Pancreas (tissue), 10 donors: ENCODE measurements at places on chromosomes 6 and 20. TPM values are rescaled to one million over a fixed set of nuclear protein-coding genes. Genes with fewer than 3 reads are reported as not detected.

GABRR1 gene
- total RNA-seq = not detected

GINS1 gene
- total RNA-seq = 0.32 TPM

CD24 gene
- total RNA-seq = 453 TPM

GPX6 gene
- total RNA-seq = not detected

HLA-A gene
- total RNA-seq = 374 TPM

SERINC1 gene
- total RNA-seq = 62.2 TPM

GPLD1 gene
- total RNA-seq = 1.1 TPM

ULBP3 gene
- total RNA-seq = 0.75 TPM

SPATA25 gene
- total RNA-seq = 0.87 TPM

- H3K27me3 ChIP-seq = no peaks in the 10 kb centered on the region
- H3K4me3 ChIP-seq = no peak overlapping the region
- no peak overlapping the region for H3K27ac ChIP-seq
- H3K36me3 ChIP-seq = no peaks in the 10 kb centered on the region
These were observed 753.4 kb upstream of the ADGRB3 start for GRCh38 chr6:67881706-67882065.

DNA sequence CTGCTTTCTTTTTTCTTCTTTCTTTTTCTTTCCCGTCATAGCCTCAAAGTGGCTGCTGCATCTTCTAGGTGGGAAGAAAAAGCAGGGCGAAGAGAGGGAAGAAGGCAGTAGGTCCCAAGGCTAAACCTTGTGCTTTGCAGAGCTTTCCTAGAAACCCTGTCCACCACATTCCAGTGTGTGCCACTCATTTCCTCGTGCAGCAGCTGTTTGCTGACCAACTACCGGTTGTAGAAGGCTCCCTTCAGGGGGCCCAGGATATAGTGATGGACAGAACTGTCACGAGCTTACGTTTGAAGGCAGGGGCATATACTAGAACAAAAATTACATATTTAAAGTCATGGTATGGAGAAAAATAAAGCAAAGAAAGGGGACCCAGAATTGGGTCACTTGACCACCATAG lies 103.0 kb downstream of the SASH1 start:
- no peak for DNase-seq
- H3K4me1 ChIP-seq = no peaks in the 10 kb centered on the region
- no peaks in the 10 kb centered on the region for H3K36me3 ChIP-seq

DNA sequence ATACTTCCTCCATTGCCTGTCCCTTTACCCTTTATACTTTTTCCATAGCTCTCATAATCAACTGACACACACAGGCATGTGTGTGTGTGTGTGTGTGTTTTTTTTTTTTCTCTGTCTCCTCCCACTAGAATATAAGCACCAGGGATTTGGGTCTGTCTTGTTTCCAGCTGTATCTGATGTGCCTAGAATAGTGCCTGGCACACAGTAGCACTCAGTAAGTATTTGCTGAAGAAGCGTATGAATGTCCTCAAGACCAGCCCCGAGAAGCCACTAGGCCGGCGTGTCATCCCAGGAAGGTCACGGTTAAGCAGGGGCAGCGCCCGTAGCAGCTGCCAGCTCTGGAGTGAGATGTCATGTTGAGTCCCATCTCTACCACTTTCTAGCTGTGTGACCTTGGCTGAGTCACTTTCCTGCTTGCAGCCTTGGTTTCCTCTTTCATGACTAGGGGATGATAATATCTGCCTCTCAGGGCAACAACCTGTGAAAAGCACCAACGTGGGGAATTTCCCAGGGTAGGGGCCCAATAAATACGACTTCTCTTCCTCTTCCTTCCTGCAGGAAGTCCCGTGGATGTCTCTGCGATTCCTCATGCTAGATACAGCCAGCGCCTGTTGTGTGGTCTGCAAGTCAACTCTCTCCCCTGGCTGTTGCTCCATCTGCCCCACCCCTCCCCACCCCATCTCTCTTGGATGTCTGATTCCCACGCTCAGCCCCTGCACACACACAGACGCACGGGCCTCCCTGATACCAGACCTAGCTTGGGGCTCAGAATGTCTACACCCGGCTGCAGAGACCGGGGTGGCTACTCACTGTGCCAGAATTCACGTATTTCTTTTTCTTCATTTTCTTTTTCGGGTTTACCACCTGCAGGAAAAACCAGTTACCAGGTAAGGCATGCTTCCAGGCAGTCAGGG lies 58.1 kb downstream of the RAB44 start:
- peaks cover 3% of the 10 kb centered on the region for H3K4me1 ChIP-seq
- no peak overlapping the region for H3K4me3 ChIP-seq
- H3K27me3 ChIP-seq = no peaks in the 10 kb centered on the region
- no peak for DNase-seq
- H3K27ac ChIP-seq = no peak overlapping the region

DNA sequence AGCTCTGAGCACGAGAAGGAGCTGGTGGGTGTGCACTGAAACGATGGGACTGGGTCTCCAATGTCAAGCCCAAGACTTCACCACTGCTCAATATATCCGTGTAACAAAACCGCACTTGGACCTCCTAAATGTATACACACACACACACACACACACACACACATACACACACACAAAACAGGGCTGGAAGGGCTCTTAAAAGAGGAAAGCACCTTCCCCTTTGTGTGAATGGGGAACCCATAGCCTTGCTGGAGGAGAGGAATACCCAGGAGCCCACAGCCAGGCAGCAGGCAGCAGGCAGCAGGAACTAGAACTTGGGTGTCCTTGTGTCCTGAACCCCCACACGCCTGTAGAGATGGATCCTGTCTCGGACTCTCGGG lies 29.8 kb downstream of the TGM2 start:
- H3K4me3 ChIP-seq = no peak overlapping the region
- no peaks in the 10 kb centered on the region for H3K4me1 ChIP-seq
- H3K36me3 ChIP-seq = no peaks in the 10 kb centered on the region
- DNase-seq = no peak
- no peaks in the 10 kb centered on the region for H3K27me3 ChIP-seq
- no peak overlapping the region for H3K27ac ChIP-seq

DNA sequence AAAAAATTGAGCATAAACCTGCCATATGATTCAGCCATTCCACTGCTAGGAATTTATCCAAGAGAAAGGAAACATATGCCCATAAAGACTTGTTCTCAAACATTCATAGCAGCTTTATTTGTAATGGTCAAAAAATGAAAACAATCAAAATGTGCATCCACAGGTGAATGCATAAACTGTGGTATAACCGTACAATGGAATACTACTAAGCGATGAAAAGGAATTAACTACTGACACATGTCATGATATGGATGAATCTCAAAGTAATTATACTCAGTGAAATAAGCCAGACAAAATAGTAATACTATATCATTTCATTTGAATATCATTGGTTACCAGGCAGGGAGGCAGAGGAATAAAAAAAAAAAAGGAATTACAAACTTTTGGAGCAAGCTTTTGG lies 25.8 kb upstream of the BRPF3 start:
- H3K4me3 ChIP-seq = no peak overlapping the region
- H3K27ac ChIP-seq = no peak overlapping the region
- H3K36me3 ChIP-seq = no peaks in the 10 kb centered on the region
- DNase-seq = no peak

DNA sequence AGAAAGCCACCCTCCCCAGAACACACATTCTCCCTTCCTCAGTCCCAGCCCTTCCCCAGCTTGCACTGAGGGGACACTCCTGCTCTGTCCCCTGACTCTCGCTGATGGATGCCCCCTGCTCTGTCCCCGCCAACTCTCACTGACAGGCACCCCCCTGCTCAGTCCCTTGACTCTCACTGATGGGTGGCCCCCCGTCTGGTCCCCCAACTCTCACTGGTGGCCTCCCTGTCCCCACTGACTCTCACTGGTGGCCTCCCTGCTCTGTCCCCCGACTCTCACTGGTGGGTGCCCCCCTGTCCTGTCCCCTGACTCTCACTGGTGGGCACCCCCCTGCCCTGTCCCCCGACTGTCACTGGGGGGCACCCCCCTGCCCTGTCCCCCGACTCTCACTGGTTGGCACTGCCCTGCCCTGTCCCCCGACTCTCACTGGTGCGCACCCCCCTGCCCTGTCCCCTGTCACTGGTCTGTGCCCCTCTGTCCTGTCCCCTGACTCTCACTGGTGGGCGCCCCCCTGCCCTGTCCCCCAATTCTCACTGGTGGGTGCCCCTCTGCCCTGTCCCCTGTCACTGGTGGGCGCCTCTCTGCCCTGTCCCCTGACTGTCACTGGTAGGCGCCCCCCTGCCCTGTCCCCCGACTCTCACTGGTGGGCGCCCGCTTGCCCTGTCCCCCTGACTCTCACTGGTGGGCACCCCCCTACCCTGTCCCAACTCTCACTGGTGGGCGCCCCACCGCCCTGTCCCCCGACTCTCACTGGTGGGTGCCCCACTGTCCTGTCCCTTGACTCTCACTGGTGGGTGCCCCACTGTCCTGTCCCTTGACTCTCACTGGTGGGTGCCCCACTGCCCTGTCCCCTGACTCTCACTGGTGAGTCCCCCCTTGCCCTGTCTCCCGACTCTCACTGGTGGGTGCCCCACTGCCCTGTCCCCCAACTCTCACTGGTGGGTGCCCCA lies 60.9 kb downstream of the GINS1 start:
- H3K4me3 ChIP-seq = no peak overlapping the region
- H3K4me1 ChIP-seq = no peaks in the 10 kb centered on the region
- no peak for DNase-seq
- no peaks in the 10 kb centered on the region for H3K36me3 ChIP-seq
- no peak overlapping the region for H3K27ac ChIP-seq

GRCh38 chr6:41503827-41504465 lies 42.2 kb upstream of the FOXP4 start:
- peak overlapping the region; percentile 45 for H3K4me3 ChIP-seq
- no peak for DNase-seq
- H3K27me3 ChIP-seq = no peaks in the 10 kb centered on the region
- H3K36me3 ChIP-seq = no peaks in the 10 kb centered on the region
- H3K4me1 ChIP-seq = peaks cover 22% of the 10 kb centered on the region
- peak overlapping the region; percentile 50 for H3K27ac ChIP-seq

DNA sequence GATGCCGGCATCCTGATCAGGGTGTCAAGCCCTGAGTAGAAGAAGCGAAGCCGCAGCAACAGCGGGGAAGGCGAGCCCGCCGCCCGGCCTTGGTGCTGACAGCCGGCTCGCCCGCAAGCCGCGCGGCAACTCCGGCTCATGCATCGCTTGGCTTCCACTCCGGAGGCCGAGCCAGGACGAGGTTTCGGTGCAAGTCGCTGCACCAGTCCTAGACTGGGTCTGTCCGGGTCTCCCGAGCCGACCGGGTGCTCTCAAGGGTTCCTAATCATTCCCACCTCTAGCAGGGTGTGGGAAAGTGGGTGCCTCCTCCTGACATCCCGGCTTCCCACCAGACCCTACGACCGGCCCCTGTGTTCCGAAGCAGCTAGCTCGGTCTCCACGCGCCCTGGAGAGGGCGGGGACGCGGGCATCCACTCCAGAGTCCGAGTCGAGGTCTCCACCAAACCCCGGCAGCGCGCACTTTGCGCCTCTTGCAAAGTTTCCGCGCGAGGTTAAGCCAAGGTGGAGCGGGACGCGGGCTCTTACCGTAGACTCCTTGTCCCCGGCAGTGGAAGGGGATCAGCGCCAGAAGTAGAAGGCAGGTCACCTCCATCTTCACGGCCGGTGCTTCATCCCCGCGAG lies 1.4 kb downstream of the MDGA1 start:
- H3K27ac ChIP-seq = no peak overlapping the region
- DNase-seq = peak; percentile 71
- peaks cover 7% of the 10 kb centered on the region for H3K4me1 ChIP-seq
- no peaks in the 10 kb centered on the region for H3K27me3 ChIP-seq
- no peaks in the 10 kb centered on the region for H3K36me3 ChIP-seq

GRCh38 chr6:153092082-153093013 lies 38.7 kb downstream of the RGS17 start:
- DNase-seq = no peak
- no peaks in the 10 kb centered on the region for H3K4me1 ChIP-seq
- H3K4me3 ChIP-seq = no peak overlapping the region
- no peaks in the 10 kb centered on the region for H3K36me3 ChIP-seq

DNA sequence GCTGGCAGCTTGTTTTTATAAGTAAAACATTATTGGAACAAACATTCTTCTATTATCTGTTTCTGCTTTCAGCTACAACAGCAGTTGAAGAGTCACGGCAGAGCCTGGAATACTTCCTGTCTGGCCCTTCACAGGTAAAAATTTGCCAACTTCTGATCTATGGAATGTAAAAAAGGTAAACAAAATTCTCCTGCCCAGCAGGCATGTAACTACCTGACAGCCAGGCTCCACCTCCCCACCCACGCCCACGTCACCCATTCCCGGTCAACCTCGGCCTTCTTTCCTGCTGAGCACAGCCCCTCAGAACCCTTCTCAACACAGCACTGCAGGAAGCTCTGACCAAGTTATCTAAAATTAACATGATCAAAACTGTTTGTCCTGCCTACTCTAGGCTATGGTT lies 166.0 kb downstream of the DLL1 start:
- H3K36me3 ChIP-seq = no peaks in the 10 kb centered on the region
- peak; percentile 33 for DNase-seq
- H3K4me3 ChIP-seq = no peak overlapping the region
- no peak overlapping the region for H3K27ac ChIP-seq

DNA sequence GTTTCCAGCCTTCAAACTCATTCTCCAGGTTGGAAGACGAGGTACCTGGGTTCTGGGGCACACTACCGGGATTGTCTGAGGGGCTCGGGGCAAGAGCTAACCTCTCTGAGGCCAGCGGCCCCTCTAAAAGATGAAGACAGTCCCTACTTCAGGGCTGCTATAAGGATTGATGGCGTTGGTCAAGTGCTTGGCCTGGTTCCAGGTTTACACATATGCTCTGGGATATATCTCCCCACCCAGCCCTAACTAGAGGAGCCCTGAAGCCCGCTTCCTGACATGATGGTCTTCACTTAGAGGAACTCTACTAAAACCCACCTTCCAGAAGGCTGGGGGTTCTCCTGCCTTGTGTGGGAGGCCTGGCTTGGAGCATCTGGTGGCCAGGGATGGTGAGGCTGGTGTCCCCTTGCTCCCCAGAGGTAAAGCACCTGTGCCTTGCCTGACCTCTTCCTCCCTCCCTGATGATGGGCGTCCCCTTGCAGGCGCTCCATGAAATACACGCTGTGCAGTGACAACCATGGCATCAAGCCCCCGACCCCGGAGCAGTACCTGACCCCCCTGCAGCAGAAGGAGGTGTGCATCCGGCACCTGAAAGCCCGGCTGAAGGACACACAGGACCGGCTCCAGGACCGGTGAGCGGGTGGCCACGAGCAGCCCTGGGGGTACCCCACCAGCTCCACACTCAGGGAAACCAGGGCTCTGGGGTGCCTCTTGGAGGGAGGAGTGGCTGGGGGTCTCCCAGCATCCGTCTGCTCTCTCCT lies 28.7 kb downstream of the SDCBP2 start:
- H3K27me3 ChIP-seq = no peaks in the 10 kb centered on the region
- peaks cover under 1% of the 10 kb centered on the region for H3K36me3 ChIP-seq
- no peak overlapping the region for H3K27ac ChIP-seq
- no peaks in the 10 kb centered on the region for H3K4me1 ChIP-seq
- no peak for DNase-seq

- no peak overlapping the region for H3K4me3 ChIP-seq
- H3K27ac ChIP-seq = no peak overlapping the region
- no peak for DNase-seq
These were observed 230.2 kb downstream of the CDH4 start for GRCh38 chr20:61482056-61482887.

GRCh38 chr20:35891375-35891774 lies 62.9 kb downstream of the SCAND1 start:
- no peaks in the 10 kb centered on the region for H3K36me3 ChIP-seq
- H3K27me3 ChIP-seq = no peaks in the 10 kb centered on the region
- H3K27ac ChIP-seq = no peak overlapping the region
- H3K4me1 ChIP-seq = no peaks in the 10 kb centered on the region
